ENCODE measurements at places on chromosomes 3 and 15.

GRCh38 chr3:184541886-184542562, 19.6 kb upstream of the EPHB3 start:
- DNase-seq = no peak

- DNase-seq = no peak
Measured at GRCh38 chr3:133410191-133410892, 10.5 kb downstream of the BFSP2 start.

- DNase-seq = no peak
Measured at GRCh38 chr15:42490291-42490670, 660 bp downstream of the ZNF106 start.

DNA sequence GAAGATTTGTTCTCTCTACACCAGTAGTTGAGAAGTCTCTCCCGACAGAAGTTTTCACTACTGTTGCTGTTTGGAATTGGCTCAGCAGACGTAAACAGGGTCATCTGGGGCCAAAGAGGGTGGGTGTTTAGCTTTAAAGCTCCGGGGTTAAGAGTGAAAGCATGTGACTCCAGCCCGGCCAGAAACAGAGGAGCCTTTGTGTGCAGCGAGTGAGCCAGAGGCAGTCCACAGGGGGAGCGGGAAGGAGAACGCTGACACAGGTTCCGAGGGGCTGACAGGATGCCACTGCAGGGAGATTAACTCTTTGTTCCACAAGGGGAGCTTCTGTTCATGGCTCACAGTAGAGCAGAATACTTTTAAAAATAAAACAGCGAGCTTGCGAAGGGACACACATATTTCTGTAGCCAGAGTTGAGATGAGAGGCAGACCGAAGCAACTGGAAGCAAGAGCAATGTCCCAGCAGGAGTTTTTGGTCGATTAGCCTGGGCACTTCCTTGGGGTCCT, 26.9 kb downstream of the BMF start:
- DNase-seq = no peak

- DNase-seq = peak; percentile 67
Measured at GRCh38 chr3:50450209-50450921, 53.1 kb downstream of the CACNA2D2 start.

GRCh38 chr3:13532085-13532484, 16.8 kb upstream of the FBLN2 start:
- no peak for DNase-seq

DNA sequence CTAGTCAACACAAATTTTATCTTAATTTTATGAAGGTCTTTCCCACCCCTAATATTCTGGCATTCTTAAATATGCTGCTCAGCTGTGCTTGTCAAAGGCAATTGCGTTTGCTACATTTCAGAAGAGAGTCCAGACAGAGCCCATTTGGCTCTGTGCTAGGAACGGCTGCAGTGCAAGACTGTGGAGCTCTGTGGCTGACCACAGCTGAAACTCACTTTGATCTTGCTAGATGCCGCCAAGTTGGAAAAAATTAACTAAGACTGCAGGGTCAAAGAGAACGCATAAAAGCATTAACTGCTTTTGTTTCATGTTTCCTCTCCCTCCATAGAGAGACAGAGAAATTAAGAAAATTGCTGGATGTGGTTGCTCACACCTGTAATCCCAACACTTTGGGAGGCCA, 7.6 kb upstream of the PPP1R2 start:
- DNase-seq = no peak

GRCh38 chr3:6518709-6519345, 342.1 kb upstream of the GRM7 start:
- DNase-seq = no peak

- DNase-seq = no peak
Measured at GRCh38 chr3:31433679-31433992, 99.1 kb upstream of the STT3B start.

GRCh38 chr3:32764481-32764880, 53.3 kb upstream of the TRIM71 start:
- DNase-seq = no peak

DNA sequence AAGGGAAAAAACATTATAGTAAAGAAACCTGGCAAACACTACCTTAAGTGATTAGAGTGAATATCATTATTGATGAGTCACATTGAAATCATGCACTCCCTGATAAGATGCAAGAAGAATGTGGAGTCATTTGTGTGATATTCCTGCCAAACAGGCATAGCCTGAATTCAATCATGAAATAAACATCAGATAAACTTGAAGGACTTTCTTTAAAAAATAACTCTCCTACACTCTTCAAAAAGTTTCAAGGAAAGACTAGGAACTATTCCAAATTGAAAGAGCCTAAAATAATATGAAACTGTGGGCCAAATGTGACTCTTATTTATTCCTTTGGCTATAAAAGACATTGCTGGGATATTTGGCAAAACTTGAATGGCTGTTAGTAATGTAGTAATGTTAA, 625.7 kb upstream of the LMCD1 start:
- no peak for DNase-seq

GRCh38 chr3:51099794-51100535, 285.1 kb upstream of the MANF start:
- no peak for DNase-seq

- DNase-seq = no peak
Measured at GRCh38 chr15:53759411-53759931, at the start of gene WDR72. Gene WDR72, minus strand, starts transcription at chr15:53759663. Its CDS starts 26,514 bp downstream, at chr15:53733149.

- DNase-seq = no peak
Measured at GRCh38 chr15:69979262-69979661, 118.5 kb downstream of the TLE3 start.

- no peak for DNase-seq
Measured at GRCh38 chr3:22269831-22270230, 518.8 kb upstream of the ZNF385D start.

DNA sequence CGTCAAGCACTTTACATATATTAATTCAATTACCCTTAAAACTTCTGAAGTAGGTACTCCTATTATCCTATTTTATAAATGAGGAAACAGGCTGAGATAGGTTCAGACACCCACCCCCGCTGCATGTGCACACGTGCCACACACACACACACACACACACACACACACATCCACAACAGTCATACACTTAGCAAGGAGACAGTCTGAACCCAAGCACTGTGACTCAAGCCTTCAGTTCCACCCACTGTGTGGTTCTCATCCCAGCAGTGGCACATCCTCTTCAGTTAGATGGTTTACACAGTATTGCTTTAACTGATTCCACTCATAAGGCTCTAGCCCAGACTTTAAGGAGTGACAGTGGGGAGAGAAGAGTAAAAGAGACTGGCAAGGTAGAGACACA, 91.1 kb upstream of the FGF7 start:
- no peak for DNase-seq

- no peak for DNase-seq
Measured at GRCh38 chr15:66749841-66750575, 48.0 kb downstream of the SMAD6 start.

- no peak for DNase-seq
Measured at GRCh38 chr3:16385151-16385550, 120.1 kb downstream of the OXNAD1 start.

- DNase-seq = no peak
Measured at GRCh38 chr3:27536491-27536890, 52.3 kb upstream of the SLC4A7 start.

DNA sequence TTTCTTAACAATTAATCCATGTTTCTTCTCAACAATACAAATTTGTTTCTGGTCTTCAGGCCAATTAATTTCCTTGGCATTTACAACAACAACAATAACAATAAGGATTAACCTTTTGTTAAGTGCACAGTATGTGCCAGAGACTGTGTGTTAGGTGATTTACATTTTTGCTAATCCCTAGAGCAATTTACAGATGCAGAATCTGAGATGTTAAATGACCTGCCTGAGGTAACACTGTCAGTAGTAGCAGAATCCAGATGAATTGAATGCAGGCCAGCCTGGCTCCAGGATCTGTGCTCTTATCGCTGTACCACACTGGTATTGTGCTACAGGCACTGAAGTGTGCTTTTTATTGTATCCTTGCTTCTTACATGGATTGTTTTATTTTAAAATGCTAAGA, 122.2 kb downstream of the MEIS2 start:
- no peak for DNase-seq

- no peak for DNase-seq
Measured at GRCh38 chr15:60520825-60521368, 42.0 kb upstream of the ICE2 start.

DNA sequence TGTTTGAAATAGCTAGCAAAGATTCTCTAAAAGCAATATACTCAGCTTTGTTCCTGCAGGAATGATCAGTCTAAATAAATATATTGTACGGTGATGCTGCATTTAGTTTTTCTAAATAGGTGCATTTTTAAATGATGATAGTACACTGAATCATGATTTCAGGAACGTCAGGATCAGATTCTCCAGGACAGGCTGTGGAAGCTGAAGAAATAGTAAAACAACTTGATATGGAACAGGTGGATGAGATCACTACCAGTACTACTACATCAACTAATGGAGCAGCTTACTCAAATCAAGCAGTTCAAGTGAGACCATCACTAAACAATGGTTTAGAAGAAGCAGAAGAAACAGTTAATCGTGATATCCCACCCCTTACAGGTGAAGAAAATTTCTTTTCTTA, 46.3 kb upstream of the EIF3J start:
- DNase-seq = no peak

- DNase-seq = no peak
Measured at GRCh38 chr3:171850320-171850959, 7.3 kb downstream of the TMEM212 start.

GRCh38 chr3:79410136-79410535, 357.7 kb downstream of the ROBO1 start:
- no peak for DNase-seq

GRCh38 chr3:134406331-134407238, 32.3 kb upstream of the AMOTL2 start:
- DNase-seq = no peak

DNA sequence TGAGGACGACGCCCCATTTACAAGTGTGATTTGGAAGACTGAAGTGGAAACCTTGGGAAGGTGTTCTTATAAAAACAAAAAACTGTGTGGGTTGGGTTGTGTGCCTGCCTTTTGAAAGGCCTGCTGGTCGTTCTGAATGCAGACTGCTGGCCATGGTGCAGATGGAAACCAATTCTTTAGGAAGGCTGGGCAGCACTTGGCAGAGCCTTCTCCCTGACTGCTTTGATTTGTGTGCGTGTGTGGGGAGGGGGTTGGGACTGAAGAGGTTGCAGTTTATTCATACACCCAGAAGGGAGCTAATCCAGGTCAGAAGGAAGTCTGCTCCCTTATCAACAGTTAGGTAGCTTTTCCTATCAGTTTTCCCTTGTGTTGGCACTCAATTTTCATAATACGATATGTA, 288.7 kb downstream of the SOX2 start:
- DNase-seq = no peak

- no peak for DNase-seq
Measured at GRCh38 chr3:44117239-44117638, 124.4 kb upstream of the TOPAZ1 start.

GRCh38 chr3:194854659-194855390, 169.1 kb downstream of the FAM43A start:
- no peak for DNase-seq

DNA sequence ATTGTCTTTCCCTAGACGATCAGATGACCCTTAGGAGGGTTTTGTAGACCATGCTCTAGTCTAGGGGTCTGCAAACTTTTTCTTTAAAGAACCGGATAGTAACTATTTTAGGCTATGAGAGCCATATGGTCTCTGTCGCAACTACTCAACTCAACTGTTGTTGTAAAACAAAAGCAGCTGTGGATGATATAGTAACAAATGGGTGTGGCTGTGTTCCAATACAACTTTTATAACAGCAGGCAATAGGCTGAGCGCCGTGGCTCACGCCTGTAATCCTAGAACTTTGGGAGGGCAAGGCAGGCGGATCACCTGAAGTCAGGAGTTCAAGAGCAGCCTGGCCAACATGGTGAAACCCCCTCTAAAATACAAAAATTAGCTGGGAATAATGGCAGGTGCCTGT, 6.1 kb upstream of the CMTM6 start:
- no peak for DNase-seq

DNA sequence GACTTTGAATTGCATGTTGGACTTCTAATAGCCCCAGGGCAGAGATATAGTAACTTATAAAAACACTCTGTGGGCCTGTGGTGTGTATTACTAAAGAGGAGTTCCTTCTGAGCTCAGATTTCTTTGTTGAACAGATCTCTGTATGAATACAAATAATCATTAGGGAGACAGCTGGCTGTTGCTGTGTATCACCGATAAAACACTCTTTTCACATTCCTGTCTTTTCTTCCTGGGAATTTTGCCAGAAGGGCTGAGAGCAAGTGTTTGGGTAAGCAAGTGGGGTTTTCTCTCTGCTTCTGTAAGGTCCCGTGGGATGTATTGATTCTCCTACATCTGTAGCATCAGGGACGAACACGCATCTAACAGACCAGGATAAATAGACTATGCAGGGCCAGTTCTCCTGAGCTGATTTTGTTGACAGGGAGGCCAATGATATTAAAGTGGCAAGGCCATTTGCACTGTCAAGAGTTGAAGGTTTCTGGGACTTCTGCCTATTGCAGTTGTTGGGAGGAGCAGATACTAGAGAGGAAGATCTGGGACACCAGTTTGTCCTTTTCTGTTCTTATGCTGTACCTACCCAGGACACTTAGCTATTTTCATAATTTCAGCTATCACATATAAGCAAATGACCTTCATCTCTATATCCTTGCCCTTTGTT, 225.9 kb upstream of the CD96 start:
- no peak for DNase-seq

GRCh38 chr15:32057876-32058425, 27.6 kb downstream of the CHRNA7 start:
- no peak for DNase-seq

DNA sequence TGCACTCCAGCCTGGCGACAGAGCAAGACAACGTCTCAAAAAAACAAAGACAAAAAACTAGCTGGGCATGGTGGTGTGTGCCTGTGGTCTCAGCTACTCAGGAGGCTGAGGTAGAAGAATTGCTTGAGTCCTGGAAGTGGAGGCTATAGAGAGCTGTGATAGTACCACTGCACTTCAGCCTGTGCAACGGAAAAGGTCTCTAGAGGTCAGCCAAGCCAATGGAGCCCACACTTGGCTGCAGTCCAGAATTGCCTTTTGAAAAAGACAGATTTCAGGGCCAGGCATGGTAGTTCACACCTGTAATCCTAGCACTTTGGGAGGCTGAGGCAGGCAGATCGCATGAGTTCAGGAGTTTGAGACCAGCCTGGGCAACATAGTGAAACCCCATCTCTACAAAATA, 8.4 kb upstream of the RBPMS2 start:
- no peak for DNase-seq

GRCh38 chr3:158522221-158523136, 48.5 kb upstream of the MLF1 start:
- DNase-seq = no peak

GRCh38 chr3:99472385-99472784, 166.0 kb upstream of the COL8A1 start:
- DNase-seq = no peak

- DNase-seq = no peak
Measured at GRCh38 chr3:99863588-99863987, 45.9 kb downstream of the CMSS1 start.

DNA sequence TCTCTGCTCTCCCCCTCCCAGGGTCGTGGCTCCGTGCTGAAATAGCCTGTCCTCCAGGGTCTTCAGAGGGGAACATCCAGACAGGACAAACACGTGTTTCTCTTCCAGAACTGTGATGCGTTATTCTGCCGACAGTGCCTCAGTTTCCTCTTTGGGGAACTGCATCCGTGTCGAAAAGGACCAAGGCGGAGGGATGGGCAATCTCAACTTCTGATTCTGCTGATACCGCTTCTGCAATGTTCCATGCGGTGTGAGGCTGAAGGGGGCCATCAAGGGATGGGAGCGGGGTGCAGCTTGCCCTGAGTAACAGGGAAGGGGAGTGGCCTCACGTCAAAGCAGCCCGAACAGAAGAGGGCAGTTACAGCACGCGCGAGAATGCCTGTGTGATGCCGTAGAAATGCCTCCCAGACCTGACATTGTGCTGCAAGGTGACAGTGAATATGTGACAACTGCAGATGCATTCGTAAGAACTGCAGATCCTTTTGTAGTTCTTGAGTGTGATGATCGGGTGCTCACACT, 275.7 kb downstream of the SHQ1 start:
- no peak for DNase-seq

Measured in activated gamma-delta T cell (primary cell).